ENCODE measurements at places on chromosomes 7 and 10.

DNA sequence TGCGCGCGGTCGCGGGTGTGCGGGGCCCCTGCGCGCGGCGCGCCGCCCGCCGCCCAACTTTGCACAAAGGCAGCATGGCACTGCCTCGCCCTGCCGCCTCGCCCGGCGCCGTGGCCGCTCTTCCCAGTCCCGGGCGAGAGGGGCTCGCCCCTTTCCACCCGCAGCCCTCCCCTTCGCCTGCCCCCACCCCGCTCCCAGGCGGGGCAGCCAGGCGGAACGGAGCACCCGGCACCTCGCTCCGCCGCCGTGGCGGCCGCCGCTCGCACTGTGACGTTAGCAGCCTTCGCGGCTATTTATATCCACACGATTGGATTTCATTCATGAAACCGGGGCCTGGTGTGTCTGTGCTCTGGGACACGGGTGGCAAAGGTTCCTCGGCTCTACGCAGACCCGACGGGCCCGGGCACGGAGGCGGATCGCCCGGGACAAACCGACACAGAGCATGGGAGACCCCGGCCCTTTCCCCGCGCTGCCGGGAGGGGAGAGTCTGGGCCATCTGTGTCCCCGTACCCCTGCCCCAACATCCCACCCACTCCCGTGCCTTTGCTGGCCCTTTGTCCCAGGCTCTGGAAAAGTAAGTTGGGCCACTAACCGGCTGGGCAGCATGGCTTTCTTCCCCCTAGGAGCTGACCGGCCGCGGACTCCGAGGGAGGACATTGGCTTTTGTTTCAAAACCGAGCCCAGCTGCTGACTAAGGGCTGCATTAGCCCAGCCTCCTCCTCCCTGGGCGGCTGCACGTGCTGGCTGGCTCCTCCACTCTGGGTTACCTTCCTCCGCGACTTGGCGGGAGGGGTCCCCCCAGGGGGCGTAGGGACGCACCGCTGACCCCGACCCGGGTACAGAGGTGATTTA lies at the start of gene RHOBTB1:
Gene RHOBTB1, minus strand, starts transcription at position 128 of the 852 bp plus-strand sequence. CDS start 32,643 bp downstream, outside the sequence.
- no peak for DNase-seq

GRCh38 chr10:68052463-68052862 lies 22.6 kb downstream of the HERC4 start:
- no peak for DNase-seq

DNA sequence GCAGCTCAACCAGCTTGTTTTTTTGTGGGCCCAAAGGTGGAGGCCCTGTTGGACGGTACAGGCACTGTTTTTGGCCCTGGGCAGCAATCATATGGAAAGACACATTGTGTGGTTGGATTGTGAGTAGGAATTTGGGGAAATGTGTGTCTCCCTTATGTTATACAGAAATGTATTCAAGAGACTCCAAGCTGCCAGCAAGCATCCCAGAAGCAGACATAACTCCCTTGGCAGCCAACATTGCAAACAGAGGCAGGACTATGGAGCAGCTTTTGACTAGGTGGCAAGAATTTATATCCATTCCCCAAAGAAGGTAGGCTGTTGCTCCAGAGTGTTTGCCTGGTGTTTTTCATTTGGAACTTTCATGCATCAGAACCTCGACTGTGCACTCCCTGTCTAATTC lies 104.9 kb downstream of the BUB3 start:
- DNase-seq = no peak

GRCh38 chr10:95880704-95881103 lies 27.1 kb upstream of the CC2D2B start:
- no peak for DNase-seq

DNA sequence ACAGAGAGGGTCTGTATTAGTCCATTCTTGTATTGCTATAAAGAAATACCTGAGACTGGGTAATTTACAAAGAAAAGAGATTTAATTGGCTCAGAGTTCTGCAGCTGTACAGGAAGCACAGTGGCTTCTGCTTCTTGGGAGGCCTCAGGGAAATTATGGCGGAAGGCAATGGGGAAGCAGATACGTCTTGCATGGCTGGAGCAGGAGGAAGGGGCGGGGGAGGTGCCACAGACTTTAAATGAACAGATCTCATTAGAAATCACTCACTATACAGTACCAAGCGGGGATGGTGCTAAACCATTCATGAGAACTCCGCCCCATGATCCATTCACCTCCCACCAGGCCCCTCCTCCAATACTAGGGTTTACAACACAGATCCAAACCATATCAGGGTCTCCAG lies 3.7 kb upstream of the CALU start:
- no peak for DNase-seq

DNA sequence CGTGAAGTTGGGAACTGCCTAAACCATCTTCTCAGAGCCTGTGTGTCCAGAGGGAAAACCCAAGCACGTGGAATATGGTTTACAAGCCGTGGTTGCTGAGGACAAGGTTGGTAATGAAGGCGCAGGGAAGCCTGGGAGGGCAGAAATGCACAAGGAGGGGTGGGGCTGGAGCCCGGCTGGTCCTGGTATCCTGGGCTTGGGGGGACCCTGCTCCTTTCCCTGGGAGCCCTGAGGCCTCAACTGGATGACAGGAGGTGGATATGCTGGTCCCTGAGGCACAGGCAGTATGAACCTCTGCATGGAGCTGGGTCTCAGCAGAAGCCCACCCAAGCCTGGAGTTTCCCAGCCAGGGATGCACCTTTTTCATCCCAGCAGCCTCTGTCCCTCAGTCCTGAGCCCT lies 80.3 kb upstream of the RET start:
- no peak for DNase-seq

DNA sequence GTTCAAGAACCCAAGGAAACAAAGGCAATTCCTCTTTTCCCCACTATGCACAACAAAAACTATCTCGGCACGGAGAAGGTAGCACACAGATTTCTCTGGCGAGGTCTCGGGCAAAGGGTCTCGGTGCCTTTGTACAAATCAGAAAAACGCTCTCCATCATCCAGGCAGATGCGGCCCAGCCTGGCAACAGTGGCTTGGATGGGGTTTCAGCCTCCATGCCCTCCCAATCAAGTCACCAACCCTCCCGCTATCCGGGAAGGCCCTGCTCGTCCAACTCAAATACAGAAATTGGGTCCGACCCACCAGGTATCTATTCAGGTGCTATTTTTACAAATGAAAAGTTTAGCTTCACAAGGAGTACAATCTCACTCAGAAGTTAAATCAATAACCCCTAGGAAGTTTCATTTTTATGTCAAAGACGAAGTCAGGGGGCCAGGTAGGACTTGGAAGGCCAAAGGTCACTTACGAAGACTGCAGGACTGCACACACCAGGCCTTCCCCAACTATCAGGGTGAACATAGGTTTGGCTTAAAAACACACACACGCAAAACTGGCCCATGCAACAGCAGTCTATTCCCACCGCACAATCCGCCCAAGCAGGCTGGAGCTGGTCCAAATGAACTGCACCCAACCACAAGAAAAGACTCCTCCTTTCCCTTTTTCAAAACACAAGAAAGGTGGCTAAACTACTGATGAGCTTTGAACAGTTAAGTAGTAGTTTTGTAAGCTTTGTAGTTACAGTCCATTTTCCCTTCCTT lies 43.0 kb downstream of the GNA12 start:
- DNase-seq = no peak

DNA sequence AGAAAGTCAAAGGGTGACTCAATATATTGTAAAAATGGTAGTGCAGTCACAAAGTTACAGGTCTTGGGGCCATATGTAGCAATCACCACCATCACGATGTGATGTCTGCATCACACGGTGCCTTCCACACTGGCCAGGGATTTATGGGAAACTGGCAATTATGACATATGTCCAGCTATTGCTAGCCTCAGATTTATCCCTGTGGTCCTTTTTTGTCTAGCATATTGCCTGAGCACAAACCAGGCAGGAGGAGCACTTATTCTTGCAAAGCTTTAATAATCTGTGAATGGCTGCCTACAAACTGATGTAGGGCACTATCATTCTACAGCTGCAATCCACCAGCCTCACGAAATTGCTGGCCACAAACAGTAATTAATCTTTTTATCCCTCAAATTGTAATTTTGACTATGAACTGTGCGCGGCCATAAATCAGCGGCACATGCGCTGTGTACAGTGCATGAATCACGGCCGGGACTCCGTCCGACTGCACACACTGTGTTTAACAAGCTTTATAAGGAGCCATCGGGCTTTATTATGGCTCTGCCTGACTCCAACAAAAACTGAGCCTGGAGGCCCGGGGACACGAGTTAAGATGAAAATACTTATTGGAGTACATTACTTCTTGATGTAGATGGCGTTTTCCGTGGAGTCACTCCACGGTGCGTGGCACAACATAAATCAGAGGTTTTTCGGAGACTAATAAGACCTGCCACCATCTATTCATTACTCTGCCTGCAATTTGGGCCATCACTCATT lies 115.2 kb downstream of the EBF3 start:
- DNase-seq = no peak

GRCh38 chr10:124997771-124998623 lies 56.1 kb downstream of the ZRANB1 start:
- DNase-seq = peak; percentile 9

DNA sequence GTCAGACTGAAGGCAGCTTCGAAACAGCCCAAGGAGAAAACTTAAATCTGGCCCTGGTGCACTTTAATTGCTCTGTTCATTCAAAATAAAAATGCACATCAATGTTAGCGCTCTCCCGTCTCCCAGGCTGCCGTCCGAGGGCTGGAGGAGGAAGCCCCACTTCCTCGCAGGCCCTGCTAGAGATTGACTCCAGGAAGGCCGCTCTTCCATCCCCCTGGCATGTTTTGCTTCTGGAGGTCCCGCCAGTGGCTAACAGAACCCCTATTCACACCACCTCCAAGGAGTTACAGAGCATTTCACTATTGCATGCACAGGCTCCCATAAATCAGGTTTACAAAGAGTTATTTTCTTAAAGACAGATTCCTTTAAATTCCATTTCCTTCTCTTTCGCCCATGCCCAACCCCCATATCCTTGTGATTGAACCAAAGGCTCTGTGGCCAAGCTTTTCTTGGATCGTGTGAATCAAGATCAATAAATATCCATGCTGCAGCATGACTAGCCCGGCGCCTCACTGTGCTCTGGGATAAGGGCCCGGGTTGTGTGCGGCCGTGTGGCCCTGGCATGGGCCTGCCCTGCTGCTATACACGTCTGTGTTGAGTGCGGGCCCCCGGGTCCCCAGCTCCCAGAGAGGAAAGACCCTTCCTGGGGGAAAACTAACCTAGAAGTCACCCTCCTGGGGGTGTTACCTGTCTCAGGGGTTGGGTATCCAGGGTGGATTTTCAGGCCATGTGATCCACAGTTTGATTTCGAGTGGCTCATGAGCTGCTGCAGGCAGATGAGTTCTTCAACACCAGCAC lies 118.7 kb upstream of the GDF10 start:
- no peak for DNase-seq

- DNase-seq = no peak
Measured at GRCh38 chr7:26694141-26694540, 170.2 kb downstream of the SKAP2 start.

GRCh38 chr7:39184391-39184790 lies 206.7 kb downstream of the POU6F2 start:
- no peak for DNase-seq

- DNase-seq = no peak
Measured at GRCh38 chr7:101916041-101916800, 98.8 kb downstream of the CUX1 start.

- no peak for DNase-seq
Measured at GRCh38 chr10:112706577-112706976, 243.5 kb upstream of the TCF7L2 start.

- DNase-seq = no peak
Measured at GRCh38 chr7:80826520-80827238, 92.2 kb downstream of the SEMA3C start.

DNA sequence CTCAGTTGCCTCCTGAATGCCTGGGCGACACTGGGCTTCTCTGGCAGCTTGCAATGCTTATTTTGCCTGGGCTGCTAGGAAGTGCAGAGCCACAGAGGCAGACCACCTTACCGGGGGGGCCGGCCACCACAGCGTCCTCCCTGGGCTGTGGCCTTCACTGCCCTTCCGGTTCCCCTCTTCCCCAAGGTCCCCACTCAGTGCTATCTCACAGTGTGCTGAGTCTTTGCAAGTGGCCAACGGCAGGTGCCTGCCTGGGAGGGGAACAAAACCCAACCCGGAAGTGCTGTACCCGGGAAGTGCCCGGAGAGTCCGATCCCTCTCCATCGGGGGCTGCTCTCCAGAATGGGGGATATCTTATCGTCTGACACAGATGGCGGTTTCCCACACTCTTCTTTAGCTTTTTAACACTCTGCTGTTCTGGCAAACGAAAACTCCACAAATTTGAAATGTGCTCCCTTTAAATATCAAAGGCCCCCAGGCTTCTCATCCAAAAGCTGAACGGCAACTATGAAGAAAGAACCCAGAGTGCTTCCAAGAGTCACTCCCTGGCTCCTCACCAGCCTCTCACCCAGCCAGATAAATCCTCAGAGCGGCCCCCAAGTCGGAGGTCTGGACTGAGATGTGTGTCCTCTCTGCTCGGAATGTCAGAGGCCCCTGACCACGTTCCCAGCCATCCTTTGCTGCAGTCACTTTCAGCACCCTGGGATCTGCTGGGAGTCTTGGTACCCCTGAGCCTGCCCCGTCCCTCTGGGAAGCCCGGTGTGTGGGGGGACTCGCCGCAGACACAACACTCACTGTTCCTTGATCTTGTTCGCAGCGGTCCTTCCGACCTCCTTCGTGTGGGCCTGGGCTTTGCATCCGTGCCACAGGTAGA lies 165.1 kb downstream of the SVIL start:
- no peak for DNase-seq

DNA sequence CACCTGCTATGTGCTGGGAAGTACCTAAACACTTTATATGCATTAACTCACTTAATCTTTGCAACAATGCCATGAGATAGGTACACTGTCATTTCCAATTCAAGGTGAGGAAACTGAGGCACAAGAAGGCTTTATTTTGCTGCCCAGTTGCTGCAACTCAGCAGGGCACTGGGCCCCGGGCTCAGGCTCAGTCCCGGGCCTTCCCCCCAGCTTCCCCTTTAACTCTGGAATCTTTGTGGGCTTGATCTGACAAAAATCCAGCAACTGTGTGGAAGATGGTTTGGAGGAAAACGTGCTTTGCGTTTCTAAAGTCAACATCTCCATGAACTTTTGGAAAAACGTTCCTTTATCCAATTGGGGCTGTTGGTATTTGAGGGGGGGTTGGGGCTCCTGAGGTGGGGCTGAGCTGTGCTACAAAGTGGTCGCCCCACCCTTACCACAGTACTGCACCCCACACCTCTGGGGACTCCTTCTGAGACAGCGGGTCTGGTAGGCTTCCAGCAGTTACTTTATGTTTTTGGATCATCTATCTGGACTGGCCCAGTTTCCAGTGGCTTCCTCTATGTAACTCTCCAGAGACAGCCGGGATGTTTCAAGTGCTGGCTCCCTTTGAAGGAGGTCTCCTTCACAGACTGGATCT lies 40.5 kb upstream of the CAMK1D start:
- DNase-seq = no peak

DNA sequence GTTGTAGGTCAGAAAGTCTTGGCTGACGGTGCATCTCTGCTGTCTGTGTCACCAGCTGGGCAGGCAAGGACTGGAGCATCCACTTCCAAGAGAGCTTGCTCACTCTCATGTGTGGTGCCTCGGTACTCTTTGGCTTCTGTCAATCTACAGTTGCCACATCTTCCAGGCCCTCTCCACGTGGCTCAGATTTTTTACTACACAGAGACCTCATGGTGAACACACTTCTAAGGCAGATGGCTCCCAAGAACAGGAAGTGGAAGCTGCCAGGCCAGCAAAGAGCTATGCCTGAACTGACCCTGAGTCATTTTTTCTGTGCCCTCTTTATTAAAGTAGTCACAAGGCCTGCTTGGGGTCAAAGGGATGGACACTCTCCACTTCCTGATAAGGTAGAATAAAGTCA lies 351.5 kb upstream of the AUTS2 start:
- DNase-seq = no peak

GRCh38 chr10:97464226-97464625 lies 18.3 kb downstream of the ZDHHC16 start:
- no peak for DNase-seq

- DNase-seq = no peak
Measured at GRCh38 chr7:76259124-76260093, 43.1 kb upstream of the HSPB1 start.
